ENCODE measurements at places on chromosomes 16 and 17. TPM values are rescaled to one million over a fixed set of nuclear protein-coding genes. Genes with fewer than 3 reads are reported as not detected.

The SYNRG gene
- 34.5 TPM for total RNA-seq

The ITGA3 gene
- total RNA-seq = 27.8 TPM

The SLC16A13 gene
- 2.3 TPM for total RNA-seq

The PRRT2 gene
- 1.4 TPM for total RNA-seq

The TAT gene
- not detected for total RNA-seq

The CCL4L2 gene
- 1.5 TPM for total RNA-seq

DNA sequence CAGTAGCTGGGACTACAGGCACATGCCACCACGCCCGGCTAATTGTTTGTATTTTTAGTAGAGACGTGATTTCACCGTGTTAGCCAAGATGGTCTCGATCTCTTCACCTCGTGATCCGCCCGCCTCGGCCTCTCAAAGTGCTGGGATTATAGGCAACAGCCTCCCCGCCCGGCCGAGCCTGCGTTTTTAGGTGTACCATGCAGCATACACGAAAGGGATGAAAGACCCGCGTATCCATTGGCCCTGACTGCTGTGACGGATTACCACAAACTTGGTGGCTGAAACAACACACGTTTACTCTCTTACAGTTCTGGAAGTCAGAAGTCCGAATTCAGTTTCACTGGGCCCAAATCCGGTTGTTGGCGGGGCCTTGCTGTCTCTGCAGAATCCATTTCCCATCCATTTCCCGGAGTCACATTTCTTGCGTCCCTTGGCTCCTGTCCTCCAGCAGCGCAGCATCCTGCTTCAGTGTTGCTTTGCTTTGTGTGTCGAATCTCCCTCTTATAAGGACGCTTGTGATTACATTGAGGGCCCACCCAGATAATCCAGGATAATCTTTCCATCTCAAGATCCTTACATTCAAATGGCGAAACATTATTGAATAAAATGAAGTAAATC is 8.3 kb upstream of the GUCY2D start:
- no peak overlapping the region for H3K27ac ChIP-seq
- no peaks in the 10 kb centered on the region for H3K36me3 ChIP-seq
- H3K4me3 ChIP-seq = no peak overlapping the region
- peaks cover 22% of the 10 kb centered on the region for H3K27me3 ChIP-seq
- no peaks in the 10 kb centered on the region for H3K4me1 ChIP-seq

DNA sequence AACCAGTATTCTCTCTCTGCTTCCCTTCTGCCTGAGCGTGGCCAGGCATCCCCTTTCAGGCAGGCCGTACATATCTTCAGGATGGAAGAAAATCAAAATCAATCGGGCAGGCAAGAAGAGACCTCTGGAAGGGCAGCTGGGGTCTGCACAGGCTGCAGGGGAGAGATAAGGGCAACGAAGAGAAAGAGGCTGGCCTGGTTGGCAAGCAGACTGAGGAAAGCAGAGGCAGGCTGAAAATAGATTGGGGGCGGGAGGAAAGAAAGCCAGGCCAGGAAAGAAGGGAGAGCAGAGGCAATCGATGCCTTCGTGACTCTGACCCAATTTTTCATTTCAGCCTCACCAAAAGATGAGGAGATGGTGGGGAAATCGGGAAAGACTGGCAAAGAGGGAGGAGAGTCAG is 18.1 kb downstream of the PIPOX start:
- no peaks in the 10 kb centered on the region for H3K27me3 ChIP-seq
- no peaks in the 10 kb centered on the region for H3K36me3 ChIP-seq

DNA sequence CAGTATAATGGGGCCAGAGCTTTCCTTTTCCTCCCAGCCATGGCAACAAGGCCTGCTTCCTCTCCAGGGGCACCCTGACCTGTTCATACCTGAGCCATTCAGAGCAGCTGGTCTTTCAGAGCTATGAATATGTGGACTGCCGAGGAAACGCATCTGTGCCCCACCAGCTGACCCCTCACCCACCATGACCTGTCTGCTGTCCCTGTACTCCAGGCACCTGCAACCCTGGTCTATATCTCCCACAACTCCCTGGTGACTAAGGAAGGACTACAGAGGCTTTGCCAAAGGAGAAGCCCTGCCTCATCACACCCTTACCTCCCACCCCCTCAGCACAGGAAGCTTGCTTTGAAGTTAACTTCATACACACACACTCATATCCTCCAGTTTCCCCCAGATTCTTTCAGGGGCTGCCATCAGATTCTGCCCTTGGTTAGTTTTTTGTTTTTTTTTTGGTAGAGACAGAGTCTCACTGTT is 6.0 kb downstream of the TMEM106A start:
- DNase-seq = no peak
- no peak overlapping the region for H3K4me3 ChIP-seq
- H3K27me3 ChIP-seq = no peaks in the 10 kb centered on the region
- H3K27ac ChIP-seq = no peak overlapping the region
- peaks cover under 1% of the 10 kb centered on the region for H3K4me1 ChIP-seq

GRCh38 chr17:68851890-68852289 is 103.3 kb downstream of the ABCA8 start:
- H3K27ac ChIP-seq = no peak overlapping the region
- no peak overlapping the region for H3K4me3 ChIP-seq
- no peaks in the 10 kb centered on the region for H3K27me3 ChIP-seq
- DNase-seq = no peak

DNA sequence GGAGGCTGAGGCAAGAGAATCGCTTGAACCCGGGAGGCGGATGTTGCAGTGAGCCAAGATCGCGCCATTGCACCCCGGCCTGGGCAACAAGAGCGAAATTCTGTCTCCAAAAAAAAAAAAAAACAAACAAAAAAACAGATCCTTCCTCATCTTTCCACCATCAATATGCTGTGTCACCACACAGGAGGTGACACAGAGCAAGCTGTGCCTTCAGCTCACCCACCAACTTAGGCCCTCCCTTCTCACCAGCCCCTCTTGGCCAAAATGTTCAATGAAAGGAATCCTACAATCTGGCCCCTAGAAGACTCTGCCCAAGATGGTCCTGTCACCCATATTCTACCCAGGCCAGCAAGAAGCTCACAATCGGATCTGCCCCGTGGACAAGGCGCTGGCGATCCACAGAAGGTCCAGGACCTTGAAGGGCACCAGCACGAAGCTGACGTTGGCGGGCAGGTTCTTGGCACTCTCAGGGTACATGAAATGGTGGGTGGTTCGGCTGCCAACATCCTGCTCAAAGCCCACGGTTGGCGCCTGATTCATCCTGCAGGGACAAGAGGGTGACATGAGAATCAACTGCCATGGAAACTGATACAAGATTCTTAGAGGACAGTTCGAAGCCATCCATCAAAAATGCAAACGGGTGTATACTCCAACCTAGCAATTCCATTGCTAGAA is 41.4 kb downstream of the DDX19A start:
- H3K4me3 ChIP-seq = no peak overlapping the region
- H3K36me3 ChIP-seq = peaks cover 26% of the 10 kb centered on the region
- H3K27ac ChIP-seq = no peak overlapping the region
- H3K27me3 ChIP-seq = no peaks in the 10 kb centered on the region
- no peak for DNase-seq

- H3K27me3 ChIP-seq = no peaks in the 10 kb centered on the region
- H3K4me3 ChIP-seq = peak within 1 kb of the TSS; percentile 70
- no peaks in the 10 kb centered on the region for H3K36me3 ChIP-seq
- peak; percentile 84 for DNase-seq
These were observed at the start of gene MAP2K6 for GRCh38 chr17:69414408-69415274. Gene MAP2K6 (plus strand): TSS chr17:69414697. CDS start chr17:69414985, 288 bp downstream.

DNA sequence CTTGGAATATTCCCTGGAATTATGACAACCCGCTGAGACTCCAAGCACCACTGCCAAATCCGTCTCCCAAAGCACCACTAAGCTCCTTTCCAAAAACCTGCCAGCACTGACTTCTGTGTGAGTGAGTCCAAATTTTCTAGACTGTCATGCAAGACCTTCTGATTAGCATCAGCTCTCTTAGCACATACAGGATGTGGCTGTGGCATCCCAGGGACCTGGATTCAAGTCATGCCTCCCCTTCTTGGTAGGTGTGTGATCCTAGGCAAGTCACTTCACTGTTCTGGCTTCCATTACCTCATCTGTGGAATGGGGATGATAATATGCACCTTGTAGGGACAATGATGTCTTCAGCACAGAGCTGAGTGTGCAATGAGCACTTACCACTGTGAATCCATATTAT is 38.3 kb upstream of the USP7 start:
- H3K4me3 ChIP-seq = no peak overlapping the region
- no peaks in the 10 kb centered on the region for H3K36me3 ChIP-seq
- H3K27me3 ChIP-seq = no peaks in the 10 kb centered on the region
- no peaks in the 10 kb centered on the region for H3K4me1 ChIP-seq
- no peak overlapping the region for H3K27ac ChIP-seq

DNA sequence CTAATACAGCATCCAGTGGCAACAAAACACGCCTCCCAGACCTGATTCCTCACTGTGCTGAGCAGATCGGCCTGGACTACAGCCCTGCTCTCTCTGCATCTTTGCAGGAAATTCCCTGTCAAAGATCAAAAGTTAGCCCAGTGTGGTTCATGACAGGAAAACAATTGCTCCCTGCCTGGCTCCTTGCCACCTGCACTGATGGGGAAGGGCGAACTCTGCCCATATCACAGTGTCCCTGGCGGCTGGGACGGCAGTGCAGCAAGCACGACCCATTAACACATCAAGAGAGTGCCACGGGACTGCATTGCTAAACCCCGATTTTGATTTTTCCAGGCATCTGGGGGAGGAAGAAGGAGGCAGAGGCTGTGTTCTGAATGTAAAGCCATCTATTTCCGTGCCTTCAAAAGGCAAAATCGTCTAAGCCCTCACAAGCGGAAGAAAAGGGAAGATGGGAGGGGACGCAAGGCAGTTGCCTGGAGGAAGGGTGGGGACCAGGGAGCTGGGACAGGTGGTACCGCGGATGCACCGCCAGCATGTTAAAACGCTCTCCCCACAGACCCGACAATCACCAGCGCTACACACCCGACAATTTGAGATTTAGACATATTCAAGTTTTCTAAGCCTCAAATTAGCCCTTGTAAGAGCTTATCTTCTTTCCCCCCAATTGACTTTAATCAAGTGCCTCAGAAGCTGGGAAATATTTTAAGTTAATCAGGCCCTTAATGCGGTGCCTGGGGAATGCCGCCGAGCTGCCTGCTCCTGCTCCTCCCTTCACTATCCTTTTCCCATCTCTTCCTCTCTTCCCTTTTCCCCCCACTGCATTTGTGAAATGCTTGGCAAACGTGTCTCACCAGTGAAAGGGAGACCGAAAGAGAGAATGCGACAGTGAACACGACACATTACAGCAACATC is 238.8 kb upstream of the CDH5 start:
- no peaks in the 10 kb centered on the region for H3K36me3 ChIP-seq
- no peak overlapping the region for H3K27ac ChIP-seq

GRCh38 chr16:87976665-87977064 is 25.4 kb downstream of the BANP start:
- no peak for DNase-seq
- H3K4me3 ChIP-seq = no peak overlapping the region
- H3K36me3 ChIP-seq = peaks cover 8% of the 10 kb centered on the region
- no peak overlapping the region for H3K27ac ChIP-seq
- no peaks in the 10 kb centered on the region for H3K4me1 ChIP-seq

Measured in adrenal gland (tissue), 19 donors.